ENCODE measurements at places on chromosomes 1 and 21. TPM values are rescaled to one million over a fixed set of nuclear protein-coding genes. Genes with fewer than 3 reads are reported as not detected.

Gene TSNAX
- total RNA-seq = 14.9 TPM

Gene BGLAP
- not detected for total RNA-seq

Gene MCOLN2
- total RNA-seq = 1.8 TPM

Gene HOOK1
- total RNA-seq = 0.27 TPM

Gene CA14
- total RNA-seq = not detected

Gene VN1R5
- total RNA-seq = not detected

DNA sequence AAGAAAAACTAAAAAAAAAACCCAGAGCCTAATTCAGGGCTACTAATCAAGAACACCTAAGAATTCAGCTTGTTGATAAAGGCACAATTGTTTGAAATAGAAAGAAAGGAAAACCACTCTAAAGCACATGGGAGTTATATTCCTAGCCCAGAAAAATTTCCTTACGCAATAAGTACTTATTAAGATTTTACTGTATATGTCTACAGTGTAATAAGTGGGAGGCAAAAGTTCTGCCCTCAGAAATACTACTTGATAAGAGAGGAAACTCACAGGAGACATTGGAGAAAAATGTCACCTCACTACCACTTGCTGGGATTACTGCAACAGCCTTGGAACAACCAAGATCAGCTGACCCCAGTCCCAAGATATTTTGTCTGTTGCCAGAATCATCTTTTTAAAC, 66.1 kb downstream of the IARS2 start:
- no peak for DNase-seq
- no peak overlapping the region for H3K27ac ChIP-seq
- peaks cover 40% of the 10 kb centered on the region for H3K36me3 ChIP-seq
- H3K4me3 ChIP-seq = no peak overlapping the region
- no peaks in the 10 kb centered on the region for H3K27me3 ChIP-seq

DNA sequence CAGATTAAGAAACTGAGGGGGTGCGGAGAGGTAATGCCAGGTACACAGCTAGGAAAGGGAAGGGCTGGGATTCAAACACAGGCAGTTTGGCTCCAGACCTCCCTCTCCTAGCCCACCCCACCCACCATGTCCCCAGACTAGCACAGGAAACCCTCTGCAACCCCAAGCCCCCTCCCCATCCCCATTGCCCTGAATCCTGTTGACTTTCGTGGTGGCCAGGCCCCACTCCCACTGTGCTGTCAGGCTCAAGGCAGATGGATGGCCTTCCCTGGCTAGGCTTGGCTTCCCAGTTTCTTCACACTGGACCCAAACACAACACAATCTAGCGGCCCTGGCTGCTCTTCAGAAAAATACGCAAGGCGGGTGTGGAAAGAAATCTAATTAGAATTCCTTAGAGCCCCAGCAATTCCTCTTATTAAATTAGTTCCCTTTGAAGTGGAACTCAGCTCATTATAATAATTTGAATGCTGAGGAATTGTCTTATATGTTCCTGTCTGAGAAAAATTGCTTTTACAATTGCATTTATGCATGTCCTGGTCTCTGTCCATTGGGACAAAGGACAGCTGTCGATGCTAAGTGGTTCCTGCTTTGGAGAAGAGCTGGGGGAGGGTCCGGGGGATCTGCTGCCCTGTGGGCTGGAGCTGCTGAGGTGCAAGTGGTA, 97.4 kb downstream of the SYF2 start:
- no peak overlapping the region for H3K4me3 ChIP-seq
- no peaks in the 10 kb centered on the region for H3K36me3 ChIP-seq
- H3K27ac ChIP-seq = no peak overlapping the region
- no peaks in the 10 kb centered on the region for H3K4me1 ChIP-seq
- no peak for DNase-seq
- no peaks in the 10 kb centered on the region for H3K27me3 ChIP-seq

DNA sequence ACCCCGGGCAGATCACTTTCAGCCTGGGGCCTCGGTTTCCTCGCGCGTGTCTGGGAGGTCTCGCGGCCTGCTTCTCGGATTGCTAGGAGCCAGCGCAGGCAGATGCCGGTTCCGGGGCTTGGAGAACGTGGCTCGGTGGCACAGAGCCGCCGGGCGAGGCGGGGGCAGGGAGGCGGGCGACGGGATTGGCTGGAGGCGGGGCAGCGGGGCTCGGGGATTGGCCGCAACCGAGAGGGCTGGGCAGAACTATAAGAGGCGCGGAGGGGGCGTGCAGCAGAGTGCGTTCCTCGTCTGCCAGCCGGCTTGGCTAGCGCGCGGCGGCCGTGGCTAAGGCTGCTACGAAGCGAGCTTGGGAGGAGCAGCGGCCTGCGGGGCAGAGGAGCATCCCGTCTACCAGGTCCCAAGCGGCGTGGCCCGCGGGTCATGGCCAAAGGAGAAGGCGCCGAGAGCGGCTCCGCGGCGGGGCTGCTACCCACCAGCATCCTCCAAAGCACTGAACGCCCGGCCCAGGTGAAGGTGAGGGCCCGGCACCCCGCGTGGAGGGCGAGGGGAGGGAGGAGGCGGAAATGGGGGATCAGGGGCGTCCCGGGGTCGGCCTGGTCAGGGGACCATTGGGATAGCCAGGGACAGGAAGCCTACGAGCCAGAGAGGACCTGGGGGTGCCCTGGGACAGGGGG, at the start of gene MFSD2A:
Gene MFSD2A, plus strand, starts transcription at position 276 of the 677 bp plus-strand sequence. Its CDS starts 148 bp downstream, at position 424.
- H3K4me1 ChIP-seq = peaks cover 10% of the 10 kb centered on the region
- H3K4me3 ChIP-seq = peak within 1 kb of the TSS; percentile 73
- peak; percentile 73 for DNase-seq
- peak within 1 kb of the TSS; percentile 21 for H3K27ac ChIP-seq

GRCh38 chr21:44579056-44579832, 1.2 kb downstream of the KRTAP10-5 start:
- no peak overlapping the region for H3K4me3 ChIP-seq
- DNase-seq = no peak
- no peaks in the 10 kb centered on the region for H3K27me3 ChIP-seq
- no peaks in the 10 kb centered on the region for H3K36me3 ChIP-seq
- no peak overlapping the region for H3K27ac ChIP-seq

DNA sequence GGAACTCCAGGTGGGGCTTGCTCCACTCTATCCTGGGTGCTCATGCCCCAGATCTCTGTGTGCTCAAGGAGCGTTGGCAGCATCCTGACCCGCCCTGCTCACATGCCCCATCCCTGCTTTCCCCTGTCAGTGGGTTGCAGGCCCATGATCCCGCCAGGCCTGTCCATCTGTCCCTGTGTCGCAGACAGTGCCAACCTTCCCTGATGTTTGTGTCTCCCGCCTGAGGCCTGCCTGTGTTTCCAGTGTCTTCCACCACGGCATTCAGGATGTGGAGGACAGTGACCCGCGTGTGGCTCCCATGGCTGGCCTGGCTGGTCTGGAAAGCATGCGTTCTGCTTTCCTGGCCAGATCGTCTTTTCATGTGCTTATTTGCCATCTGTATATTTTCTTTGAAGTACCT, 82.9 kb downstream of the PCBP3 start:
- DNase-seq = no peak
- H3K27ac ChIP-seq = no peak overlapping the region
- H3K27me3 ChIP-seq = no peaks in the 10 kb centered on the region
- no peak overlapping the region for H3K4me3 ChIP-seq
- H3K36me3 ChIP-seq = no peaks in the 10 kb centered on the region

DNA sequence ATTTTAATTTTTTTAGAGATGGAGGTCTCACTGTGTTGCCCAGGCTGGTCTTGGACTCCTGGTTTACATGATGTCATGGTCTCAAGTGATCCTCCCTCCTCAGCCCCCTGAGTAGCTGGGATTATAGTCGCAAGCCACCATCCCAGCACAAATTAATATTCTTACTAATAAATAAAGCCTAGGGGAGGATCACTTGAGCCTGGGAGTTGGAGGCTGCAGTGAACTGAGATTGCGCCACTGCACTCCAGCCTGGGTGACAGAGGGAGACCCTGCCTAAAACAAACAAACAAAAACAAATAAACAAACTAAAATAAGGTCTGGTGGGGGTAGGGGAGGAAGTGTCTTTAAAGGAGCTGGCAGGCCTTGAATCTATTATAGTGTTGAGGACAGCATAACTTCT, 8.7 kb upstream of the GADD45A start:
- no peak overlapping the region for H3K27ac ChIP-seq
- H3K4me1 ChIP-seq = no peaks in the 10 kb centered on the region
- no peaks in the 10 kb centered on the region for H3K36me3 ChIP-seq
- no peak overlapping the region for H3K4me3 ChIP-seq
- DNase-seq = no peak

GRCh38 chr1:33905241-33905640, 41.4 kb downstream of the HMGB4 start:
- no peak overlapping the region for H3K4me3 ChIP-seq
- H3K27me3 ChIP-seq = no peaks in the 10 kb centered on the region
- peaks cover 29% of the 10 kb centered on the region for H3K4me1 ChIP-seq
- no peak overlapping the region for H3K27ac ChIP-seq
- no peak for DNase-seq

- no peaks in the 10 kb centered on the region for H3K27me3 ChIP-seq
- no peak overlapping the region for H3K4me3 ChIP-seq
- H3K27ac ChIP-seq = no peak overlapping the region
- no peaks in the 10 kb centered on the region for H3K4me1 ChIP-seq
These were observed 14.6 kb downstream of the EFCAB7 start for GRCh38 chr1:63537940-63538339.

GRCh38 chr1:118148034-118148433, 37.0 kb downstream of the SPAG17 start:
- no peaks in the 10 kb centered on the region for H3K36me3 ChIP-seq
- no peak for DNase-seq
- H3K4me3 ChIP-seq = no peak overlapping the region
- no peaks in the 10 kb centered on the region for H3K4me1 ChIP-seq
- no peak overlapping the region for H3K27ac ChIP-seq

- H3K36me3 ChIP-seq = no peaks in the 10 kb centered on the region
- H3K4me1 ChIP-seq = peaks cover 5% of the 10 kb centered on the region
- H3K27ac ChIP-seq = no peak overlapping the region
- no peak overlapping the region for H3K4me3 ChIP-seq
These were observed 23.3 kb upstream of the ZNF326 start for GRCh38 chr1:89971600-89971999.

- no peaks in the 10 kb centered on the region for H3K27me3 ChIP-seq
- H3K4me3 ChIP-seq = no peak overlapping the region
- peak; percentile 41 for DNase-seq
- peak overlapping the region; percentile 71 for H3K27ac ChIP-seq
These were observed 72.0 kb downstream of the SLC66A1 start for GRCh38 chr1:19384113-19384512.

DNA sequence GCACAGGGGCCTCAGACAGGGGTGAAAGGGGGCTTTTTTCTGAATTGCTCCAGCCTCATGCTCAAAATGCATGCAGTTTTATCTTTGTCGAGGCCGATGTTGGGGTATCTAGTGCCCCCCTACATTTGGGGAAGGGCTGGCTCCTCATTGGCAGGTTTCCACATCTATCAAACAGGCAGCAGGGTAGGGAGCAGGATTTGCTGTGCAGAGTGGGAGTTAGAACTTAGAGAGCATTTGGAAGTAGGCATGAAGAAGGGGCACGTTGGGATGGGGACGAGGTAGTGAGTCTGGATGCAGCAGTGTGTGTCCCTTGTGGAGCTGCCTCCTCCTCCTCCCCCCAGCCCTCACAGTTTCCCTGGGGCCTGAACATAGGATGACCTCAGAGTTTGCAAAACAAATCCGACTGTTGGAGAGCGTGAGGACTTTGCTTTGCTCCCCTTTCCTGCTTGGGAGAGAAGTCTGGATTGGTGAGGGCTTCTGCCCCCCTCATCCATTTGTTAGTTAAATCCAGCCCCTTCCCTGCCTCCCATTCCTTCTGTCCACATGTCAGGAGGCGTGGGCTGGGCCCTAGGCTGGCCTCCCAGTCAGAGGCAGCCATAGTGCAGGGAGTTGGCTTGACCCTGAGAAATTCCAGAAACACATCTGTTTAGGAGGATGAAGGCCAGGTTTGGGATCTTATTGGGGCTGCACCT, 36.9 kb upstream of the GPR37L1 start:
- H3K4me3 ChIP-seq = no peak overlapping the region
- no peaks in the 10 kb centered on the region for H3K36me3 ChIP-seq
- no peaks in the 10 kb centered on the region for H3K27me3 ChIP-seq
- no peaks in the 10 kb centered on the region for H3K4me1 ChIP-seq
- H3K27ac ChIP-seq = no peak overlapping the region

DNA sequence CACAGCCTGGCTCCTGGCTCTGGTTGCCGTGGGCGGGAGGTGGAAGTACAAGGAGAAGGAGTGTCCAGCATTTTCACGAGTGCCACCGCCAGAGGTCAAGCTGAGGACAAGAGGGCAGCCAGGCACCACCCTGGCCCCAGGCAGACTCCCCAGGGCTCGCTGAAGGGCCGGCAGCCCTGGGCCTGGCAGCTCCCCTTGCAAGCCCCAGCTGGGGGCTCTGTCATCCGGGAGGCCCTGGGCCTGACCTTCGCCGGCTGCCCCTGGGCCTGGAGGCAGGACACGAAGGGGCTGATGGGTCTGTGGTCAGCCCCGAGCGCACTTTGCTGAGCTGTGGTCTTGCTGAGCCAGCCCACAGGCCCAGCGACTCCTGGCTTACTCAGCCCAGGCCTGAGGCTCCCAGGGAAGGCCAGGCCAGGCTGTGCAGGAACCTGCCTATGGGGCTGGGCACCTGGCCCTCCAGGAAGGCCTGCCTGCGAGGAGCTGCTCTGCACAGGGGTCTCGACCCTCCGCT, 74.8 kb downstream of the MORN1 start:
- peaks cover 43% of the 10 kb centered on the region for H3K4me1 ChIP-seq
- no peak for DNase-seq
- H3K4me3 ChIP-seq = no peak overlapping the region
- no peaks in the 10 kb centered on the region for H3K36me3 ChIP-seq

GRCh38 chr1:68332041-68332440, 99.7 kb upstream of the WLS start:
- H3K27ac ChIP-seq = no peak overlapping the region
- H3K4me1 ChIP-seq = peaks cover 6% of the 10 kb centered on the region
- DNase-seq = no peak
- no peak overlapping the region for H3K4me3 ChIP-seq
- H3K27me3 ChIP-seq = no peaks in the 10 kb centered on the region

DNA sequence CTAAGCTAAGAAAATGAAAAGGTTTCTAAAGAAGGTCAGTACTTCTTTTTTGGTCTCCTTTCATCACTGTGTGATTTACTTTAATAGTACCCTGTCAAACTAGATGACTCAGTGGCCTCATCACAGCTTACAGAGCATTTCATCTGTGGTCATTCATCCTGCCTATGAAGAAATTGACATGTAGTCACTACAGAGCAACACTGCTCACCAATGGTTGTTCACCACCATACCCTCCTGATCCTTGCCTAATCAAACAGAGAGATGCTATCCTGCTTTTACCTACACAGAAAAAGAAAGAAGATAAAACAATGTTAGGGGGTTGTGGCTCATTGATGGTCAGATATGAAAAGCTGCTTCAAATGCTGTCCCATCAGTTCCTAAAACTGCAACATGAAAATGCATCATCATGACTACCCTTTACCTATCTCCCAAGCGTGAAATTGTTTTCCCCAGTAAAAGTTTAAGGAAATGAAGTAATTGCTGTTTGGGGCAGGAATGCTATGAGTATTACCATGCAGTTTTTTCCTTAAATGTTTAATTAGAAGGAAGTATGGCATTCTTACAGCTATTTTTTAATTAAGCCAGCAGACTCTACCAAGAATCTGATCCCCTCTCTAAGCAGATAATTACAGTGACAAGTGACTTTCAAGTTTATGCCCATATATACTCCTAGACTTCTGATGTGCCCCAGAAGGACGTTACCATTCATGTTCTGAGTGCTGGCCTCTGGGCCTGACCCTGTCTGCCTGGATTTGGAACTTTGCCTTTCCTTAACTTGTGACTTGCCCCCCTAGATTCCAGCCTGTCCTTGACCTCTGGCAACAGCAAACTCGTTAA, 46.1 kb upstream of the FBXO28 start:
- H3K27ac ChIP-seq = no peak overlapping the region
- no peaks in the 10 kb centered on the region for H3K4me1 ChIP-seq
- no peak for DNase-seq
- H3K4me3 ChIP-seq = no peak overlapping the region
- no peaks in the 10 kb centered on the region for H3K36me3 ChIP-seq
- H3K27me3 ChIP-seq = no peaks in the 10 kb centered on the region
